ENCODE measurements at places on chromosomes 2 and 18.

DNA sequence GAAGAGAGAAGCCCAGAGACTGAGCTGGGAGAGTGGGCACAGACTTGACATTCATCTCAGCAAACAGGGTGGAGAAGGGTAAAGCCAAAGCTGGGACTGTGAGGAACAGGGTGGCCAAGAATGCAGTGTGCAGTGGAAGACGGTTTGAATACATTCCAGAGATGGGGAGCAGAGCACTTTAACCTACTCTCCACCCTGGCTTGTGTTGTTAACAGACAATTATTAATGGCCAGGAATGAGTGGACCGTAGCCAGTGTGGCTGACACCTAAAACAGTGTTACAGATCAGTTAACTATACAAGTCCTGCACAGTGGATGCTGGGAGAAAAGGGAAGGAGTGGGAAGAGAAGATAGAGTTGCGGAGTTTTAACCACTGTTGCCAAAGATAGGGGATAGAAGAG is 7.4 kb upstream of the NAB1 start:
- no peak for DNase-seq

- no peak for DNase-seq
Measured at GRCh38 chr2:40213071-40213470, 238.8 kb downstream of the SLC8A1 start.

DNA sequence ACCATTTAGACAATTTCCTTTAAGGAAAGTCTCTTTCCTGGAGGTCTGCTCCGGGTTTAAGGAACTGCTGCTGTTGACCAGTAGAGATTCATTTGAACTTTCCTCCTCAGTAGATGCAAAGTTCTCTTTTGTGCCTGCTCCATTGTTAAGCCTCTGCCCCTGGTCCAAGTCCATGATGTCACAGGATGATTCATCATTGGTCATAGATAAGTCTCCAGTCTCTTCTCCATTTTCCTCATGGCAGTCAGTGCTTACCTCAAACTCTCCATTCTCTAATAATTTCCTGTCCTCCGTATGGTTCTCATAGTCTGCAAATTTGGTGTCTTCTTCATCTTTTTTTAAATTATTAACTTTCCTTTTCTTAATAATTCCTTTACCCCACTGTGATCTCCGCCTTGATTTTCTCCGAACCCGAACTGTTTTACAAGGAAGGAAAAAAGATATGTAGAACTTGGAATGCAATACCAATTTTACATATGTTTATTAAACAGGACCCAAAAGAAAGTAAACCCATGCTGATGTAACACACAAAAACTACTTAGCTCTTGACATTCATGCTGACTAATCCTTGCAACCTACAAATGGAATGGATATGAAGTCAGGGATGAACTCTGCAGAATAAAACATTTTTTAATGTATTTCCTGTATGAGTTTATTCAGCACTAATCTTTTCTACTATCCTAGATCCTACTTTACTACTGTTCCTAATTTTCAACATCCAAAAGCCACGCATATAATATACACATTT is 169.1 kb downstream of the ATAD2B start:
- no peak for DNase-seq

GRCh38 chr2:74585406-74586185 is 31.1 kb downstream of the DOK1 start:
- DNase-seq = no peak

DNA sequence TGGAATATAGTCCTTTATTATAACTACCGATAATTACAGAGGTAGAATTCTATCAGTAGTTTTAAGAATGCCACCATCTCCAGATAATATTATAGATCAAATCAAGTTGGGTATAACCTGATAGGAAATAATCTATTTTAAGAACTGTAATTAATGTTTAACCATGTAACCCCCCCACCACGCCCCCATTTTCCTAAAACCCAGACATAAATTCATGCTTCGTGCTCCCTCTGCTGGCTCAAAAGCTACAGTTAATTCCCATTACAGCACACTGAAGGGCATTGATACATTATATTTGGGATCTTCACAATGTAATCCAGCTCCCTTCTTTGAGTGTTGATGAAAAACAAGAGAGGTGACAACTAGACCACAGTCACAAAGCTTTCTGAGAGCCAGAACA is 228.0 kb upstream of the SMAD7 start:
- no peak for DNase-seq

- no peak for DNase-seq
Measured at GRCh38 chr2:239574434-239575156, 173.8 kb upstream of the HDAC4 start.

DNA sequence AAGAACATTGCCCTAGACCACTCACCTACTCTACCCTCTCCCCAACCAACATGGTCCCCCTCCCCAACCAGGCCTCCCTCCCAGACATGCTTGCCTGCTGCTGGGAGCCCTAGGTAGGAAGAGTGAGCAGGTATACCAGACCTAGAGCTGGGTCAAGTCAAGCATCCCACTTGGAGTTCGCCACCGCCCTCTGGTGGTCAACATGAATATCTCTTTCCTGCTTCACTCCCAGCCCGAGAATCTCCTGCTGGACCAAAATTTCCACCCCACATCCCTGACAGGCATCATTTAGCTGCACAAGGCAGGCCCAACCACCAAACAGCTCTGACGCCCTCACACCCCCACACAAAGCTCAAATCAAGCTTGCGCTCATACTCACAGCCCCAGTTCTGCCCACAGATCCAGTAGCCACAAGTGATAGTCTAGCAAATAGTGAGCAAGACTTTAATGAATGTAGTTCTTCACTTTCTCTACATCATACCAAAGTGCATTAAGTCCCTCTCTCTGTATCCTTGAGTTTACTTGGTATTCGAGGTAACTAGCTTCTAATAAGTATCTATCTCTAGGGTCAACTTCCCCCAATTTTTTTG is 116.0 kb downstream of the TNS1 start:
- peak; percentile 37 for DNase-seq

GRCh38 chr18:38951633-38952032 is 1386.0 kb upstream of the CELF4 start:
- DNase-seq = no peak

GRCh38 chr18:53991805-53992204 is 232.7 kb downstream of the MBD2 start:
- DNase-seq = no peak

GRCh38 chr2:121966663-121967062 is 211.2 kb downstream of the TSN start:
- no peak for DNase-seq

DNA sequence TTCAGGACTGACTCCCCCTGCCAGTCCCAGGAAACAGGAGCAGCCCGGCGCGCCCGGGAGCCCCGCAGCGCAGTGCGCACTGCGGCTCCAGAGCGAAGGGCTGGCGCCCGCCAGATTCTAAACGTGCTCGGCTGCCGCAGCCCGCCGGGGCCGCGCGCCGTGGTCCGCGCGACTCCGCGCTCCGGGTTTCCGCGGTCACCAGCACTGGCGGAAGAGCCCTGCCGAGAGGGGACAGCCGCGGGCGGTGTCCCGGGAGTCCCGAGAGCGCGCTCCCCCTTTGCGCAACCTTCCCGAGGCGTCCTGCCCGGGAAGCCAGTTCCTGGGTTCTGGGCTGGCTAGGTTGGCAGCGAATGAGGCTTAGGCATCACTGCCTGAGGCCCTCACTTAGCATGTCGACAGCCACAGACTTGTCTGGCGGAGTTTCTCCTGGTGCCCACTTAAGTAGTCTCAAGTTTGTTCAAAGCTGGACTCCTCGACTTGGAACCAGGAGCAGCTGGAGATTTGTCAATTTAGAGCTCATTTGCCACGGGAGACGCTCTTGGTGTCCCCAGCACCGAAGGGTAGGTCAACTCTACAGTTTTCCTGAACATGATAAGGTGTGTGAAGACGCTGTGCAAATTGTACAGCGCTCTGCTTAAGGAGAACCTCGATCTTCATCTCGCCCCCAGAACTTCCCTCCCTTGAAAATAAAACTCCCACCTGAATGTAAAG is 1.5 kb upstream of the VSNL1 start:
- no peak for DNase-seq

GRCh38 chr2:38076710-38077430 is 919 bp upstream of the CYP1B1 start:
- DNase-seq = no peak

GRCh38 chr2:68287580-68288441 is 31.9 kb downstream of the CNRIP1 start:
- no peak for DNase-seq

DNA sequence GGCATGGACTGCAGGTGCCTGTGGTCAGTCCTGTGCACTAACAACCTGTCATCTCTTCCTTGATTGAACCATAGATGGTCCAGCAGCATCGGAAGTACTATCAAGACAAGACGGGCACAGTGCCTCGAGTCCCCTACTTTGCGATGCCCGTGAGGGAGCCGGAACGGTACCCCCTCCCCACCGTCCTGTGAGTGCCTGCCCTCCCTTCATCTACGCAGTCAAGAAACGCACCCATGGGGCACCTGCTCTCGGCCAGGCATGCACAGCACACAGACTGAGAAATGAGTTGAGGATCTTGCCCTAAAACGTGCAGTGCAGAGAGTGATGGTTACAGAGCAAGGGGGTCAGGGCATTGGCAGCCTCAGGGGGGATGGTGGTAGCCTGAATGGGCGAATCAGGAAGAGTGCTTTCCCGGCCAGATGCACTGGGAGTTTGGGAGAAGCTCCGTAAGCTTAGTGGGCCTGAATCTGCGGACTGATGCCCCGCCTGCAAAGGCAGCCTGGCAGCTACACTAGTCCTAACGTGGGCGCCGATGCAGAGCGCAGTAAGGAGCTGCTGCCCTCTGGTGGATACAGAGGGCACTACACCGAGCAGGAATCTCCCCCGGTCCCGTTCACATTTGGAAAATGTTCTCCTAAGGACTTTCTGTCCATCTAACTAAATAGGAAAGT is 63.6 kb downstream of the CIB4 start:
- DNase-seq = peak; percentile 35

DNA sequence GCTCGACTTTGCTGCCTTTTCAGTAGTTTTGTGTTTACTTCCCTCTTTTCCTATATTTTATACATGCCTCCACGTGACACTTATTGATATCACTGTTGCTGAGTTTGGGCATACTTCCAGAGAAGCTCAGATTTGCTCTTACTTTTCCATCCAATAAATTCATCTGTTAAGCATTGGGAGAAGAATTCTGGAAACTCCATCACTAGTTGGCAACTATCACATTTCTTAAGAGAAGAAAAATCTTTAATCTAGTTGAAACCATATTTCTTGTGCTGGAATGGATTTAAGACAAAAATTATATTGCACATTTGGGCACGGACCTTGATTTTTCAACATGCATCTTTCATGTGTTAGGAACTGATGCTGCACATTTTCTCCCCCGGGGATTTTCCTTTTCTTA is 52.6 kb upstream of the CPO start:
- no peak for DNase-seq

DNA sequence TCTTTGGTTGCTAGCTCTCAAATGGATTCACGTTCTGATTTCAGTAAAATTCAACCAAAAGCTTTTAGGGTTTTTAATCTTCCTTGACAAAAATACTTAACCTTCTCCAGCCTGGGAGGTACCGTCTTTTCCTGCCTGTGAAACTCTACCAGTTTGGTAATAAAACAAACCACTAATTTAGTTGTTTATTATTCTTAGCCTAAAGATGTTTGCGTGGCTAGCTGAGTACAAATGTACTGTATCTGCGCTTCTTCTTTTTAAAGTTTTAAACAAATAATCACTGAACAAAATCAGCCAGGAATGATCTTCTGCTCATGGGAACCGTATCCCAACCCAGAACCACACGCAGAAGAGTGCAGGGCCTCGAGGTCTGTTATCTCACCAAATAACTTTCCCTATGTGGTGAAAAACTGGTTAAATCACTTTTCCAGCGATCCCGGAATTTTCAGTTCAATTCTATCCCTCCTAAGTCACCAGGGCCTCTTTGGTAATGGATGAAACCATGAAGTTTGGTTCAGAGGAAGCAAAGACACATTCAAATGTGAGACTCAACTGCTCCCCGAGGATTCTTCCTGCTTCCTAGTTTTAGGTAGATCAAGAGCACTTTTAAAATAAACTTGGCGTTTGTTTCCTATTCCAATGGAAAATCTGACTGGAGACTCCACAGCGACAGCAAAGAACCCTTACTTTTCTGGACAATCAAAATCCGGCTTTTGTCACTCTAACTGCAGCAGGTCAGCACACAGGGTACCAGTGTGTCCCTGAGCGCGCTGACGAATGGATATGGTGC is 36.1 kb downstream of the BCL2 start:
- no peak for DNase-seq

GRCh38 chr18:77168811-77169311 is 36.3 kb upstream of the MBP start:
- DNase-seq = no peak

- no peak for DNase-seq
Measured at GRCh38 chr2:186187854-186188253, 298.2 kb upstream of the ZC3H15 start.

DNA sequence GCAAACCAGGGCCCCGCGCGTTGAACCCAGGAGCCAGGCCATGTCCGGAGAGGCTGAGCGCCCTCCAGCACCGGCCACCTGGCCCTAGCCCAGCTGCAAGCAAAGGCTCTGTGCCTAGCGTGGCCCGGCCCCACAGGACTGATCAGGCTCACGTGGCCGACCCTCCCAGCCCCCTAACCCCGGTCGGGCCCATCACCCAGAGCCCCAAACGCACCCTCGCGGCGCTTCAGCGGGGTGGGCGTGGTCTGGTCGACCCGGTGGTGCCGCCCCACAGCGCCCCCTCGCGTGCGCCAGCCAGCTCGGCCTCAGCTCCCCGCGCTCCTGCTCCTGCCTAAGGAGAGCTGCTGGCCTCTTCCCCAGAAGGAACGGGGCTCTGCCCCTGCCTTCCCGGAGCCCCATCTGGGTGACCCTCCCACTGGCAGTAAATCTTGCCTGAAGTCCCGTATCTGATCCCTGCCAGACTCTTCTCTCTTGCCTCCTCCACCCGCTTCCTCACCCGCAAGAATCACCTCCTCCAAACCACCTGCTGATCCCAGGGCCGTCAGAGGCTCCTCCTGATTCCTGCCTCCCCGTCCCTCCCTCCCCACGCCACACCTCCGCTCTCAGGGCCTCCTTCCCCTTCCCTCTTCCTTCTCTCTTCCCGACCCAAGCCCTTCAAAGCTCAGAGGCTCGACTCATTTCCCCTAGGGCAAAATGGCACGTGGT is 12.3 kb upstream of the TEX51 start:
- DNase-seq = no peak

DNA sequence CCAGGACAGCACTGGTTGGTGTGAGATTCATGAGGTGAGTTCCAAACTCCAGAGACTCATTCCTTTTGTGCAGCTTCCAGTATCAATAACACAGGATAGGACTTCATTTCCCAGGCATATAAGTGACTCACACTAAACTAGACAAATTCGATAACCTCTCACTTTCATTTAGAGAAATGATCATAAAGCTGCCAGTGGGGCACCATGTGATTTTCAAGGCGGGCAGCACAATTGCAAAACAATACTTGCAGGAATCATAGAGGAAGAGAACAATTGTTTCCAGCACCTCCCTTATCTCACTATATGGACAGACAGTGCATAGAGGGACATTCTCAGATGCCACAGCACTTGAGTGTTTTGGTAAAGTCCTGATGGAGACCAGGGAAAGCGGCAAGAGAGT is 31.3 kb upstream of the DNAH7 start:
- DNase-seq = no peak

Measured in stimulated activated CD8-positive, alpha-beta memory T cell treated with anti-CD3 and anti-CD28 coated beads, Interleukin-15, amount 100 ng/mL, for 1 hour (primary cell).